ENCODE measurements at places on chromosomes 7 and 10.
A peak's percentile ranks its signal among the peaks of the same experiment; 100 is the strongest.

- no peaks in the 10 kb centered on the region for H3K27me3 ChIP-seq
- H3K27ac ChIP-seq = no peak overlapping the region
- H3K4me3 ChIP-seq = no peak overlapping the region
- DNase-seq = no peak
Measured at GRCh38 chr10:7320072-7320471, 90.8 kb downstream of the SFMBT2 start.

DNA sequence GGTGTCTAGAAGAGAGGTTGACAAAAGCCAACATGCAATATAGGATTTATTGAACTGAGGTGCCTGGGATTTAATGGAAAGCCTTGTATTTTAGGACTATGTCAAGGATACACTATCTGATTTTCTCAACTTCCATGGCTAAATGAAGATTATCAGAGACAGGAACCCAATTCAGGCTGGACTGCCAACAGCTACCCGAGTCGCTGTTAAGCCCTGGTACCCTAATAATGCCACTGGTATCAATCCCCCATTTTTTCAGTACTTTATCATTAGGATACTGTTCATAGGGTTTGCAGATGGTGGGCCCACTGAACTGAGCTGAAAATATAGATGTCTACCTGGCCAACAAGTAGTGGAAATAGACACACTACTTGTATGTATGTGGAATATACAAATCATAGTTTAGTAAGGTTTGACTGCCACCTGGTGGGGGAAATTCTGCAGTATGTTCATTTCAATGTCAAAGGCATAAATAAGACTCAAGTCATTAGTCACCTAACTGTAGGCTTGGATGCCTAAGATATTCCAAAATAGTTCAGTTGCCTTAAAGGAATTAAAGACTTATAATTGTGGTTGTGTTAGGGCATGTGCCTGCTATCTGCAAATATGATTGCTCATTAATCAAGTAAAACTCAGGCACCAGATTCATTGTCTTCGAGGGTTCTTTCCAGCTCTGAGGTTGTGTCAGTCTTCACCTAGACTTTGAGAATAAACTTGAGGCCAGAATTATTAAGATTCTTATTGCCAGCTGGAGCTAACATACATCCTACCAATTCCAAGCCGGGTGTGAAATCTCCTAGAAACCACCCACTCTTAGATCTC, 34.1 kb upstream of the NOBOX start:
- H3K27ac ChIP-seq = no peak overlapping the region
- H3K4me1 ChIP-seq = peaks cover 4% of the 10 kb centered on the region
- DNase-seq = peak; percentile 58
- no peak overlapping the region for H3K4me3 ChIP-seq

DNA sequence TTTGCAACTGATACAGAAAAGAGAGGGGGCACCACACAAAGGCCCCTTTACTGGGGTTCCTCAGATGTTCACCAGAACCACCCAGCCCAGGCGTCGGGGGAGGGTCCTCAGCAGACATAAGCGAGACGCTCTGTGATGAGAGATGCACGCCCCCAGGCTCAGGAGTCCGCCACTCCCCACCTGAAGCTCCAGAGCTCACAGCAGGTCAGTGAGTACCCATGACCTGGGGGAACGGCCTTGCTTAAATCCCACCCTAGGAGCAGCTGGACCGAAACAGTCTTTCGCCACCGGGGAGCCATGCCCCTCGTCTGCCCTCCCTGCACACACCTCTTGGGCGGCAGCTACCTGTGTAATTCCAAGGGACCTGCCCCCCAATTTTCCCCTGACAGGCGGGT, 2.8 kb downstream of the CRYGN start:
- H3K27ac ChIP-seq = no peak overlapping the region
- H3K4me1 ChIP-seq = peaks cover 2% of the 10 kb centered on the region
- no peak overlapping the region for H3K4me3 ChIP-seq
- no peaks in the 10 kb centered on the region for H3K27me3 ChIP-seq

GRCh38 chr7:40331915-40332314, 197.1 kb downstream of the SUGCT start:
- no peaks in the 10 kb centered on the region for H3K27me3 ChIP-seq
- DNase-seq = no peak
- H3K4me1 ChIP-seq = no peaks in the 10 kb centered on the region
- H3K27ac ChIP-seq = no peak overlapping the region
- no peak overlapping the region for H3K4me3 ChIP-seq

DNA sequence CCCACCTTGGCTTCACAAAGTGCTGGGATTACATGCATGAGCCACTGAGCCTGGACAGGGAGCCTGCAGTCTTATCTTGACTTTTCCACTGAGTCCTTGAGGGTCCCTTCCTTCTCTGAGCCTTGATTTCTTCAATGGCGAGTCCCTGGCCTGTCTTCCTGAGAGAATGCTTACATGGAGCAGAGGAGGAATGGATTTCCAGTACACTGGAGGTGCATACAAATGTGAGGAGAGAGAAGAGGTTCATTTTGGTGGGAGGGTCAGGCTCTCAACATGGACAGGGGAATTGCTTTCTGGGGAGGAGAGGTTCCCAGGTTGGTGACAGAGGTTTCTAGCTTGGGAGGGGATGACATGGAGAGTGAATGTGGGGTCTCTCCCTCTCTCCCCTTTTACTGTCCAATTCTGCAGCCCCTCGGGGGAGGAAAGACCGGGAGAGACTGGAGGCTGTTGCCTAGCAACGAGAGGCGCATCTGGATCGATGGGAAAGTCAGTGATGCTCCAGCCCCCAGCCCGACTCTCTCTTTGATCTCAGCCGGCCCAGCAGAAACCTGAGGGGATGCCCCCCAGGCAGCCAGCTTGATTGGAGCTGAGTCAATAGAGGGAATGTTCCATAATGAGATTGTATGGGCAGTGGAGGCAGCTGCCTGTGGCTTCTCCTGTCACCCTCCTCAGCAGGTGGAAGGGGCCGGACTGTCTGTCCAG, 14.8 kb downstream of the SRRM3 start:
- H3K27ac ChIP-seq = peak overlapping the region; percentile 73
- H3K4me1 ChIP-seq = peaks cover 39% of the 10 kb centered on the region
- no peaks in the 10 kb centered on the region for H3K36me3 ChIP-seq
- H3K4me3 ChIP-seq = peak overlapping the region; percentile 66
- peaks cover 7% of the 10 kb centered on the region for H3K27me3 ChIP-seq
- peak; percentile 83 for DNase-seq

DNA sequence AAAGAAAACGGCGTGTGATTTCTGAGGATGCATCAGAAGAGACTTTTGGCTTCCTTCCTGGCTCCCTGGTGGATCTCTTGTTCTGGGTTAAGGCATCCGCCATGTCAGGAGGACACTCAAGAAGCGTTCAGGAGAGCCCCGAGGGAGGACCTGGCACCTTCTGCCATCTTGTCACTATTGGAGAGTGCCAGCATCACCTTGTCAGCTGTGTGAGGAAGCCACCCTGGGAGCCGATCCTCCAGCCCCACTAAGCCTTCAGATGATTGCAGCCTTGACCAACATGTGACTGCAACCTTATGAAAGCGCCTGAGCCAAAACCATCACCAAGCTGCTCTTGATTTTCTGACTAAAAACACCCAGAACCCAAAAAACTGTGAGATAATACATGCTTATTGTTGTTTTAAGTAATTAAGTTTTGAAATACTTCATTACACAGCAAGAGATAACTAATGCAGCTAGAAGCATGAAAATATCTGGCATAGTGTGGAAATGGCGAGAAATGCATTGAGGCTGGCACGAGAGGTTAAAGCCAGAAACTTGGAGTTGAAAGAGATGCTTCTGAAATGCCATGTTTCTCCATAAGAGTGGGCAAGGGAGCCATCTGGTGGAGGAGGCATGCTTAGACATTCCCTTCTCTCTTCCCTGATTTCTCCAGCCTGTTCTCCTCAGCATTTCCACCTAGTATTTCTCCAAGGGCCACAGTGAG, 5.4 kb upstream of the ZFYVE27 start:
- peaks cover 9% of the 10 kb centered on the region for H3K36me3 ChIP-seq
- no peak overlapping the region for H3K4me3 ChIP-seq
- H3K27ac ChIP-seq = no peak overlapping the region
- peak; percentile 65 for DNase-seq
- H3K27me3 ChIP-seq = peaks cover 9% of the 10 kb centered on the region

DNA sequence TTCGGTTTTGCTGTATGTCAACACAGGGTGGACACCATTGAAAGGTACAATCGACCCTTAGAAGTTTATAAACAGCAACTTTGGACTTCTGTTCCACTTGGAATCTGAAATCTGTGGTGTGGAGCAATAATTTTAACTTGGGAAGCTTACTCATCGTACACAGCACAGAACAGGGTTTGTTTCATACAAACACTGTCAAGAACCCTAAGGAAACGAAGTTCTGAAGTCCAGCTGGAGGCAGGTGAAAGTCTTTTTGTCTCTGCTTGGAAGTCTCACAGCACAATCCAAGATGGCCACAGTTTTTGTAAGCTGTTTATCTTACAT, 31.5 kb downstream of the NMT2 start:
- peaks cover 22% of the 10 kb centered on the region for H3K4me1 ChIP-seq
- no peak overlapping the region for H3K4me3 ChIP-seq
- no peak overlapping the region for H3K27ac ChIP-seq
- DNase-seq = no peak
- H3K27me3 ChIP-seq = no peaks in the 10 kb centered on the region
- H3K36me3 ChIP-seq = peaks cover 4% of the 10 kb centered on the region

- peaks cover 9% of the 10 kb centered on the region for H3K27me3 ChIP-seq
- no peak for DNase-seq
- no peaks in the 10 kb centered on the region for H3K4me1 ChIP-seq
- H3K36me3 ChIP-seq = peaks cover 7% of the 10 kb centered on the region
- no peak overlapping the region for H3K4me3 ChIP-seq
Measured at GRCh38 chr10:127532193-127532592, 16.9 kb upstream of the NPS start.

Measured in glutamatergic neuron (in vitro differentiated cells).